ENCODE measurements at places on chromosomes 12 and 14.

DNA sequence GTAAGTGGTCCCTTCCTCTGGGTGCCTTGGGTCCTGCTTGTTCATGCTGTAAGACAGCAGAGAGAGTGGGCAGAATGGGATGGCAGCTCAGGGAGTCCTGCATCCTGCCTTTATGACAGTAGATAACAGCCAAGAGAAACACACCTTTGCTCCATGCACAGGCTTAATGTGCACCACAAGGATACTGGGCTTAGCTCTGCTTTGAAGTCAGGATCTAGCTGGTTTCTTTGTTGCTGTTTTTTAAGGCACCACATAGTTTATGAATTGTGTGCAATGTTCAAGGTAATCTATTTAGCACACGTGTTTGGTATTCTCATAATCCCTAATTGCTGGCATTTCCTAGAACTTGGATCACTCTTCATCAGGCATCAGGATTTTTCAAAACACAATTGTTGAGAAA, 239.5 kb upstream of the DCN start:
- no peak for DNase-seq

DNA sequence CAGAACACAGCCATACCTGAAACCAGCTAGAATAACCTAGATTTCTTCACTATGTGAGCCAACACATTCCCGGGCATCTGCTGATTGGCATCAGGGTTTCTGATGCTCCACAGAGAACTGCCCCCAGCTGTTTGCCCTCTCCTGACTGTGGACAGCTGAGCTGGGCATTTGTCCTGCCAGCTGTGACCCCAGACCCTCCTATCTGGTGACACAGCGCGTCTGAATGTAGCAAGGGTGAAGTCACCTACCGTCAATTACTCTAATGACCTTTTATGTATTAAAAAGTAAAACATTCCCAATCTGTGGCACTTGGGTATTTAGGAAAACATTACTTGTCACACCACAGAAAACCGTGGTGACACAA, 29.7 kb upstream of the SFSWAP start:
- DNase-seq, result no peak

DNA sequence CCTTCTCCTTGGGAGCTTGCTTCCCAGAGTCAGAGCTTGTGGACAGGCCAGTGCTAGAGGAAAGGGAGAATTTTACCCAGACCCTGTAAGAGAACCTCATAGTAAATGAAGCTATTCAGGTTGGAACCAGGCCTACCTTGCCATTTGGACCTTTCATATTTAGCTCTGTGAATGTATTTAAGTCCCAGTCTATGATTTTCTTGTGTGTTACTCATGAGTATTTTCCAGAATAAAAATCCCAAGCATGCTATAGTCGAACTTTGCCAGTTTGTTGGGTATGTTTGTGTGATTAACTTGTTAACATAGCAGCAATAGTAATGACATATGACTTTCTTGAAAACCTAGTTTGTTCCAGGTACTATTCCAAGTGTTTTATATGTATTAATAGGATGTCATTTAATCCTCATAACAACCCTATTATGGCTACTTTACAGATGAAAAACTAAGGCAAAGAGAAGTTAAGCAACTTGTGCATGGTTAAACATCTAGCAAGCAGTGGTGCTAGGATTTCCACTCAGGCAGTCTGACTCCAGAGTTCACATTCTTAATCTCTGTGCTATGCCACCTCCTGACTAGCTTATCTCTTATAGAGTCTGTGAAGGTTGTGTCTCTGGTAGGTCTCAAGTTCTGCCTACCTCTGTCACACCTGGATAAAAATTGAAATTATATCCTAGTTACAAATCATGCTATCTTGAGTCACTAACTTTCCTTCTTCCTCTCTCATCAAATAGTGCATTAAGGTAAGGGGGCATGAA, 47.9 kb upstream of the GARIN2 start:
- no peak for DNase-seq

- DNase-seq, result no peak
Measured at GRCh38 chr12:120012067-120012621, 23.1 kb downstream of the BICDL1 start.

- no peak for DNase-seq
Measured at GRCh38 chr12:1080520-1081223, 89.6 kb downstream of the ERC1 start.

DNA sequence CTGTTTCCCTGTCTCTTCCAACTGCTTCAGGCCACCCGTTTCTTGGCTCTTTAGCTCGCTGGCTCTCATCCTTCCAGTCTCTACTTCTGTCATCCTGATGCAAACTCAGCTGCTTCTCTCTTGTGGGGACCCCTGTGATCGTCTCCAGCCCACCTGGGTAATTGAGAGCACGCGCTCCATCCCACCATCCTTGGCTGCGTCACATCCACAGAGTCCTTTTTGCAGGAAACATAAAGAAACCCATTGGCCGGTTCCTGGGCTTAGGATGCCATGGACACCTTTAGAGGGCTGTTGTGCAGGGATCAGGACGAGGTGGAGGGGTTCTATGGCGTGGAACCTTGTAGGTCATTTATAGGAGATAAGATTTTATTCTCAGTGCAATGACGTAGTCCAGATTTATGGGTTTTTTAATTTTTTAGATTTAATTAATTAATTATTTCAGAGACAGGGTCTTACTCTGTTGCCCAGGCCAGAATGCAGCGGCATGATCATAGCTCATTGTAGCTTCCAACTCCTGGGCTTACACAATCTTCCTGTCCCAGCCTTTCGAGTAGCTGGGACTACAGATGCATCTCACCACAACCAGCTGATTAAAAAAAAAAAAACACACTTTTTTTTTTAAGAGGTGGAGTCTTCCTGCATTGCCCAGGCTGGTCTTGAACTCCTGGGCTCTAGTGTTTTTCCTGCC, 82.6 kb downstream of the CCDC92 start:
- no peak for DNase-seq

DNA sequence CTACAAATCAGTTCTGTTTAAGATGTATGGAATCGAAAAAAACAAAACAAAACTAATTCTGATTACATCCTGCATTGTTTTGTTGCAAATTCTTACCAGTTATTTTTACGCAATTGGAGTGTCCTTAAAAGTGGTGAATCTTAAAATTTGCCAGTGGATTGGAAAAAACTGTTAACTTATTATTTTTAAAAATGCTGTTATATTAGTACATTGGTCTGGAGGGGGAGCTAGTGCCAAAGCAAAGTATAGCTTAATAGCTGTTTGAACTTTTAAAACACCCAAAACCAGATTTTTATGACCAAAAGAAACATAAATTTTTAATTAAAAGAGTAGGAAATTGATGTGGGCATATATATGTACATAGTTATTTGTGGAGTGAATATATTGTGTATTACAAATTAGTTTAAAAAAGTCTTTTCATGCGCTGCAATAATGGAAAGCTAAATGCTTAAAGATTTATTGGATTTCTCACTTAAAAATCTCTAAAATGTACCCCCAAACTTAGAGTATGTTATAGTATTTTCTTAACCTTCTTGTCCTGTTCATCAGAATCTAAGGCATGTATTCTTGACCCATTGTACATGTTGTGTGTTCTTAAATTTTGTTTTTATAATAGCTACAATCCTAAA, 2.5 kb downstream of the FUT8 start:
- no peak for DNase-seq

GRCh38 chr14:32059702-32060101, 17.4 kb upstream of the ARHGAP5 start:
- DNase-seq, result no peak

DNA sequence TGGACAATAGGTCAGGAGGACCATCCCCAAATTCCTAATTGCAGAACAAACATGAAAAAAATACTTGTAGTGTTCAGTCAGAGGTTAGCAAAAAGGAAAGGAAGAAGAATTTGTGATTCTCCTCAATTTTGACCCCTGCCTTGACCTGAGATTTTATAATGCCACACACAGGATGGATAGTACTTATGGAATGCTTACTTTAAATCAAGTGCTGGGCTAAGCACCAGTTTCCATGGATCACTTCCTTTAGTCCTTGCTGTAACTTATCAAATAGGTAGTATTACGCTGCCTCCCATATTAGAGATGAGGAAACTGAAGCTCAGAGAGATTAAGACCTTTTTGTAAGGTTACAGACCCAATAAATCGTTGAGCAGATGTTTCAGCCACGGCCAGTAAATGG, 81.2 kb upstream of the OVCH1 start:
- no peak for DNase-seq

GRCh38 chr12:67747869-67748742, 99.6 kb downstream of the DYRK2 start:
- DNase-seq, result peak; percentile 92

DNA sequence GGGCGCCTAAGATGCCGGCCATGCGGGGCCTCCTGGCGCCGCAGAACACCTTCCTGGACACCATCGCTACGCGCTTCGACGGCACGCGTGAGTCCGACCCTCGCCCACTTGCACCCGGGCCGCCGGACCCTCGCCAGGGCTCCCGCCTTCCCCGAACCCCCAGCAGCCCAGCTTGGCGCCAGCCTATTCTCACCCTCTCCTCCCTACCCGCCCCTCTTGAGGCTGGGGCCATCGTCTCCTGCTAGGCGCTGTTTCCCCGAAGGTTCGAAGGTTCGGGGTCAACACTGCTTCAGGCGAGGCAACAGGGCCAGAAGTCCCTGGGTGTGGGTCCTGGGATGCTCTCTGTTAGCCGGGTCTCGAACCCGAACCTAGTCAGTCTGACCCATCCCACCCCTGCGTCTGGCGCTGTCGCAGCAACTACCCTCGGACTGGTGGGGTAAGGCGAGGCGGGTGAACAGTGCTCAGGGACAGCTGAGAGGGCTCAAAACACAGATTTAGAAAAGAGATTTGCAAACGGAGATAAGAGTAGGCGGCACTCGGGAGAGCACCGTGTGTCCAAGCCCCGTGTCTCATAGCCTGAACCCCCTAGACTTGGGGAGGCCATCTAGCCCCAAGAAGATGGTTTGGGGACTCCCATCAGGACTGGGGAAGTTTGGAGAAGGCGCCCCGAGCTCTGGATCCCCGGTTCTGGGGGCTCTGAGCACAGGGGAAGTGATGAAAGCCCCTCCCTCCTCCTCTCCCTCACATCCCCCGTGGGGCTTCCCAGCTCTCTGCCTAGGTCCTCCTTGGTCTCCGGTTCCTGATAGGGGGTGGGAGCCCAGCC, 787 bp downstream of the KCNH3 start:
- DNase-seq, result no peak

GRCh38 chr14:104528496-104528895, 51.1 kb upstream of the C14orf180 start:
- DNase-seq, result no peak

DNA sequence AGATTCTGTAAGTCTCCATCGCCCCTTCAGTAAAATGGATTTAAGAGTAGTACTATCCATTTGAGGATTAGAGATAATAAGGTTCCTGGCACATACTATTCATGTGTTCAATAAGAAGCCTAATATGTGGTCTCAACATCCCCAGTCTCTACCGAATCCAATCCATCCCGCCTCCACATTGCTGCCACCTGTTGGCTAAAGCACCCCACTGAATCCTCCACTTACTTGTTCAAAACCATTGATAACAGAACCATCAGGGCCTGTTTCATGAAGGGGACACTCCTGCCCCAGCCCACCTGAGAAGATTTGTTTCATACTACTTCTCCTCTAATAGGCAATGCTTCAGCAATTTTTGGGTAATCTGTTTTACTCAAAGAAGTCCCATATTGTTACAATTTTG, 147.5 kb downstream of the SLC2A13 start:
- no peak for DNase-seq

GRCh38 chr14:100857233-100857922, 31.5 kb downstream of the MEG3 start:
- no peak for DNase-seq

- DNase-seq, result no peak
Measured at GRCh38 chr12:77352946-77353345, 287.6 kb upstream of the E2F7 start.

- DNase-seq, result no peak
Measured at GRCh38 chr12:106739318-106739717, 35.2 kb upstream of the RIC8B start.

DNA sequence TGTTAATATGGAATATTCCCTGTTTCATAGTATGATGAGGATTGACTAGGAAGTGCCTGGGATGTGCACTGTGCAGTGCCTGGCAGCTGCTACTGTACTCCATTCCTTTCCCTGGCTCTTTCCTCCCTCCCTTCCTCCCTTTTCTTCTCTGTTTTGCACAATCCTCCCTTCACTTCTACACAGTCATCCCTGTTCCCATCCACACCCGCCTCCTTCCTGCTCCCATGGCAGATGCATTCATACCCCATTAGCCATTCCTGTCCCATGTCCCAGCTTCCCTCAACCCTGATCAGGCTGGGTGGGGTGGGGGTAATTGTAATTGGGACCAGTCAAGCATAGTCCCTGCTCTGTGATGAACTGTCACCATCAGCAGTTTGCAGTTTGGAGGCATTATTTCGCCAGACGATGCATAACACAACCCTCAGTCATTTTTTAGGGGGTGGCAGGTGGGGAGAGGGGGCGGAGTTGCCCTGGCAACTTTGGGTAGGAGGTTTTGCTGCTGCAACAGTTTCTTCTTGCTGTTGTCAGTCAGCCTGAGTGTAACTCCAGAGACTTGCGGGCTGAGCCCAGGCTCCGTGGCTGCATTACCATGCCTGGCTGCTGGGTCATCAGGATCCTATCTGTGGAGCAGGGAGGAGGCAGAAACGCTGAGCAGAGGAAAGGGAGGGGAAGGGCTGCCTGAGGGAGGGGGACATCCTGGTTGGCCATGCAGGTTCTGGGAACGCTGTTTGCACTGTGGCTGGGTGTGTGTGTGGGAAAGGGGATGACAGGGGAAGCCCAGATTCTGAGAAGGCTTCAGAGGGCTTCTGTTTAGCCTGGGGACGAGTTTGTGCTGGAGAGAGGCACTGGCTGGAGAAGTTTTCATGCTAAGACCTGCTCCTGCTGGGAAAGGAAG, 4.1 kb upstream of the KRT84 start:
- DNase-seq, result no peak

GRCh38 chr12:45426294-45426693, 210.4 kb downstream of the ANO6 start:
- DNase-seq, result no peak

DNA sequence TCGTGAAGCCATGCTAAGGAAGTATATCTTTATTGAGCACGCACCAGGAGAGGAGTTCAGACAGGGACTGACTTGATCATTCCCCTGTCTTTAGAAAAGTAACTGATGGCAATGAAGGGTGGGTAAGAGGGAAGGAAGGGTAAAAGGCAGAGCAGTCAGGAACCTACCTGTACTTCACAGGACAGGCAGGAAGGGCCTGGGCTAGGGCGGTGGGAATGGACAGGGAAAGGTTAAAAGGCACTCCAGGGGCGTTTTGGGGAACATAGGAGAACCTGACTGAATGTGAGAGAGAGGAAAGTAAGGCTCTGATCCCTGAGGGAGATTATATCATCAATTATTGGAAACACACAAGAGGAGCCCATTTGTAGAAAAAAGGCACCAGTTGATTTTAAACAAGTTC, 3.9 kb downstream of the SLC35E3 start:
- no peak for DNase-seq

GRCh38 chr12:130347588-130347987, 9.9 kb downstream of the PIWIL1 start:
- DNase-seq, result no peak

DNA sequence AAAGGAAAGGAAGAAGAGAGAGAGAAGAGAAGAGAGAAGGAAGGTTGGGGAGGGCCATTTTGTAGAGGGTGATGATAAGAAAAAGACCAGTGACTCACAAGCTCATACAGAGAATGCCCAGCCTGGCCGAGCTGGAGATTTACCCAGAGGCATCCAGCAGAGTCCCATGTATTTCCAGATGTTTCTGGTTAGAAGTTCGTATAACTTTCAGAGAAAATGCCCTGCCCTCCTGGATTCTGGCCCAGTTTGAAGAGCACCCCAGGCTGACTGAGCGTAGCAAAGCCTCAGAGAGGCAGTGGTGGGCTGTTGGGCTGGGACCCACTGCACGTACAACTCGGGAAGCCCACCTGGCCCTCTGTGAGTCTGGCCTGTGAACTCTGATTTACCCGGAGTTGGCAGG, 221.8 kb downstream of the SLC41A2 start:
- no peak for DNase-seq

Measured in retinal pigment epithelial cell (primary cell).